ENCODE measurements at places on chromosomes 12 and 14.

GRCh38 chr12:123886931-123887582, 85.6 kb downstream of the CCDC92 start:
- DNase-seq: no peak

GRCh38 chr12:116429826-116430360, 129.3 kb upstream of the MAP1LC3B2 start:
- no peak for DNase-seq

GRCh38 chr14:100577986-100578431, 9.2 kb downstream of the BEGAIN start:
- DNase-seq: no peak

DNA sequence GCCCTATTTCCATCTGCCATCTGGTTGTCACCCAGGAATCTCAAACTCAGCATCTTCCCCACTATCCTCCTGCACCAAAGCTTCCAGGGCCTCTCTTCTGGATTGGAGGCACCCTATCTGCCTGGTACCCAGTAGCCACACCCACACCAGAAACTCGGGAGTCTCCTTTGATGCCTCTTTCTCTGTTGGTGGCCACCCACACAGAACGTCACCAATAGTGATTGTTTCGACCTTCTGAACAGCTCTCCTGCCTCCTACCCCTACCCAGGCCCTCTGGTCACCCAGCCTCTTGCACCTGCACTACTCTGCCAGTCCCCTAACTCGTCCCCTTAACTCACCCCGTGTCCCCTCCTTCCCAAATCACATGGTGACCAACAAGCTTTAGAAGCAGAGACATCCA, 95.0 kb downstream of the IRF2BPL start:
- no peak for DNase-seq

- DNase-seq: no peak
Measured at GRCh38 chr12:107033758-107034739, 47.1 kb upstream of the MTERF2 start.

DNA sequence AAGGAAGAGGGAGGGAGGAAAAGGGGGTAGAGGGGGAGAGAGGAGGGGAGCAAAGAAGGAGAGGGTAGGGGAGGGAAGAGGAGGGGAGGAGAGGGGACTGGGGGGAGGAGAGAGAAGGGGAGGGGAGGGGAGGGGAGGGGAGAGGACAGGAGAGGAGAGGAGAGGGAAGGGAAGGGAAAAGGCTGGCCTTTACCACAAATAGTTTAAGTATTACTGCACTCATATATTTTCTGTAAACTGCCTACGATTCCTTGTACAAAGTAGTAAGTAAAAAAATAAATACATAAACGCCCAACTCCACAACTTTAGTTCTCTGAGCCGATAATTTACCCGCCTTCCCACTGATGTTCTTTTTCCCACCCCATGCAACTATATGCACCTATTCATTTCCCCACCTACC, 23.7 kb upstream of the RERG start:
- no peak for DNase-seq

DNA sequence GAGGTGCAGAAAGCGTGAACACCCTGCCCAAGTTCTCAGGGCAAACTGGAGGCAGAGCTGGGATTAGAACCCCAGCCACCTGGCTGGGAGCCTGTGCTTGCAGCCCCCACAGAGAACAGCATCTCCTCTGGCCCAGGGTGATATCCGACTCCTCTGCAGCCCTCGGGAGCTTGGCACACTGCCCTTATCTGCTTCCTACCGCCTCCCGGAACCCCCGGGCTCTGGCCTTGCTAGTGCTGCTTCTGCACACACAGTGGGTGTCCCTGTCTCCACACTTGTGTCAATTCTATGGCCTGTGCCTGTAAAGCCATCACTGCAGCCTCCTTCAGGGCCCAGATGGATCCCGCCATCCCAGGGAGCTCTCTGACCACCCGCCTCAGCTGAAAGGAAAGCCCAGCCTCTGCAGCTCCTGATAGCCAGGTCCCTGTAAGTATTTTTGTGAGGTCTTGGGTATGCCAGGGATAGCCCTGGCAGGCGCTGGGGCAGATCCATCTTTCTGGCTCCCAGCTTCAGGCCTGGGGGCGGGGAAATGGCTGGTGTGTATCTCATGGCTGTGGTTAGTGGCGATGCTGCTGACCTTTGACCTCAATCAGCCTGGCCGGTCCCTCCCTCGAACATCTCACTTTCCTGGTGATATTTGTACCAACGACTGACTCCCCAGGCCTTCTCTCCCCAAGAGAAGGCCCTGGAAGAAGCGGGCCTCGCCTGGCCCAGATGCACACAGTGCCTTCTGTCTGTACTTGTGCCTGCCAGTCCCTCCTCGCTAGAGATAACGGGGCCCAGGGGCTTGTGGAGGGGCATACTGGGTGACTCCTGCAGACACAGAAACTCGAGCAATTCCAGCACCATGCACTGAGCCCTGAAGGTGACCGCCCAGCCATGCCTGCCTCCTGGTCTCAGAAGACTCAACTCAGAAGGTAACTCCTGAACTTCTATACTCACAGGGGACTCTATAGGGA, 183.8 kb downstream of the CALM1 start:
- no peak for DNase-seq

GRCh38 chr12:89172224-89172623, 180.1 kb downstream of the DUSP6 start:
- DNase-seq: no peak

GRCh38 chr12:93896952-93897351, 219.8 kb downstream of the CRADD start:
- DNase-seq: no peak

DNA sequence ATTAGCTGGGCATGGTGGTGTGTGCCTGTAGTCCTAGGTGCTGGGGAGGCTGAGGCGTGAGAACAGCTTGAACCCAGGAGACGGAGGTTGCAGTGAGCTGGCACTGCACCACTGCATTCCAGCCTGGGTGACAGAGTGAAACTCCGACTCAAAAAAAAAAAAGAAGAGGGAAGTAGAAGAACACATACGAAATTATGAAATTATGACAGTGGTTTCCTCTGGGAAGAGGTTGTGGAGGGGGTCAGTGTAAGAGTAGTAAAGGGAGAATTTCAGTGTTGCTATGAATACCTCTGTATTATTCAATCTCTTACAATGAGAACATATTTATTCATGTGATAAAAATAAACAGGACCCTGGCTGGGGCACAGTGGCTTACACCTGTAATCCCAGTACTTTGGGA, 24.7 kb upstream of the CSRNP2 start:
- no peak for DNase-seq

DNA sequence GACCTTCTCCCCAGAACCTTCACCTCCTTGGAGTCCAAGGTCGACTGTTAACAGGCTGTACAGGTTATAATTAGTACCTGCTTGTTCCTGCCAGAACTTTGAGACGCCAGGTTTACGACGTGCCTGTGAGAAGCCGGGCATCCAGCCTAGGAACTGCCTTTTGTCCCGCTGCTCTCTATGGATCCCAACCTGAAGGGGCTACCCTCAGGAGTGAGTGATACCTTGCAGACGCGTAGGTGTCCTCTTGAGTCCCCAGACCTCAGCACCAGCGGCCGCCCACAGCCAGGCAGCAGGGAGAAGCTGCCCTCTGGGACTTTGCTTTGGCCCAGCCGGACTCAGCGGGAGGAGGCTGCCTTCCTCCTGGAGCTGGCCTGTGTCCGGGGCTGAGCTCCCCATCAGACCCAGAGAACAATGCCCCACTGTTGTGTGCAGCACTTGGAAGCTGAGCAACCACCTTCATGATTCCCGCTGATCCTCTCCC, 16.2 kb downstream of the SYNE3 start:
- no peak for DNase-seq

- DNase-seq: no peak
Measured at GRCh38 chr14:52701223-52701622, 5.8 kb upstream of the PSMC6 start.

DNA sequence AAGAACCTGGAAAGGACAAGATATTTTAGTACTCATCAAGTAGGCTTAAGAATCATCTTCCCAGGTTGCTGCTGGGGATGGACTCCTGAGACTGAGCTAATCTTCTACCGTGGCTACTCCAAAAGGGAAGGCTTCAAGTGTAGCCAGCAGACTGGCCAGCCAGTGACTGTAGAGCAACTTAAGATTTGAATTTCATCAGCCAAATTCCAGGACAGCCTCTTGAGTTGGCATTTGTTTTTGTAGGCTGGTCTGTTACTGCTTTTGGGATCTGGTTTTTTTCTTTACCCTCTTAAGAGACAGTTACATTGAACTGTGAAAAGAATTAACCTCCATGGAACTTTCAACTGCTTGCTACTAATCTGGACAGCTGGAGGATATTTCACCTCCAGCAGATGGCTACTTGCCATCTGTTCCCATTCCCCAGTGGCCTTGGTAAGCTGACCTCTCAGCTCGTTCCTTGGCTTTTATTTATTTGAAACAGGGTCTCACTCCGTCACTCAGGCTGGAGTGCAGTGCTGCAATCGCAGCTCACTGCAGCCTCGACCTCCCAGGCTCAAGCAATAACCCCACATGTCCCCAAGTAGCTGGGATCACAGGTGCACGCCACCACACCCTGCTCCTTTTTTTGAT, 20.7 kb downstream of the VTI1B start:
- DNase-seq: no peak

GRCh38 chr12:117408161-117408791, 46.9 kb upstream of the NOS1 start:
- DNase-seq: no peak

DNA sequence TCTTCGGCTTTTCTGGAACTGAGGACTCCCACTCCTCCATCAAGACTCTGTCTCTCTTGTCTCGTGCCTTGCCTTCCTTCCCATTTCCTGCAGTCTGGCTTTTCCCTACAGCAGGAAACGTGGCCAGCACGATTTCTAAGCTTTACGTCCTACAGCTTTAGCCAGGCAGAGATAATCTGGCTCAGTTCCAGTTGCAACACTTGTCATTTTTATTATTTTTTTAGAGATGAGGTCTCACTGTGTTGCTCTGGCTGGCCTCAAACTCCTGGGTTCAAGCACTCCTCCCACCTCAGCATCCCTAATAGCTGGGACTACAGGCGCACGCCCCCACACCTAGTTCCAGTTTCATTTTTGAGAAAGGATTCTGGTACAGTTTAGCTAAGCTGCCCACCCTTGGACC, 19.9 kb downstream of the CALM1 start:
- DNase-seq: no peak

DNA sequence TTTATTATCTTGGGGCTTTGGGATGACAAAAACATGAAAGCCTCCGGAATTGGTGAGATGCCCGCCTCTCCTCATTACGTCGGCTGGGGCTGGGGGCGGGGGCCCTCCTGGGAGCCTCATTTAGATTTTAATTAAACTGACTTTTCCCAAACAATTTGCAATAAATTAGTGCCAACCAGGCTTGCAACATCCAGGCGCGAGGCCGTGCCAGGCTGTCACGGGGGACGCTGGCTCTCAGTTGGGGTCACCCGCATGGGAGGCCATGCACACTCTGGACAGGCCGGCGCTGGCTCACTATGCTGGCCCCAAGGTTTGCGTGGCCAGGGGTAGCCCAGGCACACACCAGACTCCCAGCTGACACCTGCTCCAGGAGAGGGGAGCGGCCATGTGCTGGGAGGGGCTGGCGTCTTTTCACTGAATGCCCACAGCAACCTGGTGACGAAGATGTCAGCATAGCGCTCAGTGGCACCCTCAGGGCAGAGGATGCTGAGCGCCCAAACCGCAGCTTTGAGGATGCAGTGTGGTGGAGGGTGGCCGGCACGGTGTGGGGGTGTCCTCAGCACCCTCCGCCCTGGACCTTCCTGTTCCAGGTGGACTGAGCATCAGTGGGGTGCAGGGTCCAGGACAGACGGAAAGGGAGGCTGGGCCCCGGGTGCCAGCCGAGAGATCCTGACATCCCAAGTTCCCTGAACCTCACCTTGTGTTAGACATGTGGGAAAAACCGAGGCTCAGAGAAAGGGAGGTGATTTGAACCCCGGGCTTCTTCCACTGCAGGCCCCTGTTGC, 190.8 kb upstream of the C14orf180 start:
- no peak for DNase-seq

DNA sequence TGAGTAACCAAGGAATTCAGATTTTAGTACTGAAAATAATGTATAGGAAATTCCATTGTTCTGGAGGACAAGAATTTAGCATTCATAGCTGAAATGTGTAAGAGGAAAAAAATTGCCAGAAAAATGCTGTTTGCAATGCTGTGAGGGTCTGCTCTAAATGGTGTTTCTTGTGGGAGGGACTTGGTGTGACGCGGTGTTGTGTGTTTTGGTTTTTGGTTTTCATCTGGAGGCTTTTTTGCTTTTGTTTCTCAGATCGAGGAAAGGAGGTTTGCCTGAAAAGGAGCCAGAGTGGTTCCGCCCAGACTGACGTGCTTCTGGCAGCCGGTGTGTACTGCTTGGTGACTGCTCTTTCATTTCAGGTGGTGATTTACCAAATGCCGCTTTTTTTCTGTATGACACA, 211.8 kb upstream of the HMGA2 start:
- DNase-seq: no peak

DNA sequence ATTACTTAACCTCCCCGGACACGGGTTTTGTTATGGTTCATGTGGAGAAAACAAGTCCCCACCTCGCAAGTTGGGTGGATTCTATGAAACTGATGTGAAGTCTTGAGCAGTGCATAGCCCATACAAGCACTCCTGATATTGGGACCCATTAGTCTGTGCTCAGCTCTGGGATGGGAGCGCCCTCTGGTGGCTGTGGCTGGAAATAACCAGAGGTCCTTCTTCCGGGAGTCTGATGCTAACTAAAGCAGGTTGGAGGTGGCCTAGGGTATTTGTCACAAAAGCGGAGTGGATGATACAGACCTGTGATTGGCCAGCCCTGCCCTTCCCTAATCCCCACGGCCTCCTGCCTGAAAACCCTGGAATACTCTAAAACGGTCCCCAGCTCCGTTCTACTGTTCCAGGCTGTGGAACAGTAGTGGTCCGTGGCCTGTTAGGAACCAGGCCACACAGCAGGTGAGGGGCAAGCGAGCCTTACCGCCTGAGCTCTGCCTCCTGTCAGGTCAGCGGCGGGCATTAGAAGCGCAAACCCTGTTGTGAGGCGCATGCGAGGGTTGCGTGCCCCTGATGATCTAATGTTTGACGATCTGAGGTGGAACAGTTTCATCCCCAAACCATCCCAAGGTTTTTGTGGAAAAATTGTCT, 6.4 kb downstream of the SLC48A1 start:
- DNase-seq: peak; percentile 86

DNA sequence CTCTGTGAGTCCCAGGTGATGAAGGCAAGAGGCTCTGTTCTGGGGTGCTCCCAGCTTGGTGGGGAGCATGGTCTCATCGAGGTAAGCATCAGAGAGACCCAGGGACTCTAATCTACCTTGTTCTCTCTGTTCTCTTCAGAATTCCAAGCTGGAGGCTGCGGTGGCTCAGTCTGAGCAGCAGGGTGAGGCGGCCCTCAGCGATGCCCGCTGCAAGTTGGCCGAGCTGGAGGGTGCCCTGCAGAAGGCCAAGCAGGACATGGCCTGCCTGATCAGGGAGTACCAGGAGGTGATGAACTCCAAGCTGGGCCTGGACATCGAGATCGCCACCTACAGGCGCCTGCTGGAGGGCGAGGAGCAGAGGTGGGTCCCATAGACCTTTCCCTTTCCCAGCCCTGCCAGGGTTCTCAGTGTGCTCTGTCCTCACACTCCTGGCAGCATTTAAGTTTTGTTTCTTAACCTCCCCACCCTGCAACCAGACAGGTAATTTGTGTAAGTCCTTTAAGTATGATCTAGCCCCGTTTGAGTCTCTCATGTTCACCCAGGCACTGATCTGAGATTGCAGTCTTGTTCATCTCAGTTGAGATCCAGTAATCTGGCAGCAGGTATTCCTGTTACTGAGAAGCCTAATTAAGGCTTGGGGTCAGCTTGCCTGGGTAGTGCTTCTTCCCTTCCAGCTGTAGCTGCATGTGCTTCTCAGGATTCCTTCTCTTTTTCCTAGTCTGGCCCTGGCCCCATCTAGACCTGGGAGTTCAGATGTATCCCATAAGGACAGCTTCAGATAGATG, 14.8 kb upstream of the KRT81 start:
- no peak for DNase-seq

Data from GM12891 (cell line).